ENCODE measurements at places on chromosomes 7 and 10.

GRCh38 chr10:4656576-4657194 lies 169.3 kb upstream of the AKR1E2 start:
- peak; percentile 56 for DNase-seq

- no peak for DNase-seq
Observed at GRCh38 chr10:33277135-33277536, 57.3 kb downstream of the NRP1 start.

- no peak for DNase-seq
Observed at GRCh38 chr10:110651044-110651958, 7.2 kb downstream of the RBM20 start.

GRCh38 chr7:149456506-149457421 lies 4.1 kb downstream of the ZNF777 start:
- DNase-seq = no peak

DNA sequence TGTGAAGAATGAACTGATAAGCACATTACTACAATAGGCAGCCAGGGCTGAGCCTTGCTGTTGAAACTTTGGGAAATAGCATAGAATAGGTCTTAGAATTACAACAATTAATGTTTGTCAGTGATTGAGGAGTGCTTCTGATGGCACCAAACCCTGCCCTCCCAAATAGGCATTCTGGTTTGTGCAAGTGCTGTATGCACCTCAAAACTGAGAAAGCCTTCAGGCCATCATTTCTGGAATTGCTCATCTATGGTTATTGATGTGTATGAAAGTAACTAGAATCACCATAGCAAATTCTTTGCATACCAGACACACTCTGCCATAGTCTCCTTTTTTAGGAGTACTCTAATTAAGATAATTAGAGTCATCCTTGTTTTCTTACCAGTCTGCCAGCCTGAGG lies 585.0 kb upstream of the MBL2 start:
- no peak for DNase-seq

GRCh38 chr10:7544203-7544602 lies 122.6 kb downstream of the ITIH5 start:
- DNase-seq = no peak

DNA sequence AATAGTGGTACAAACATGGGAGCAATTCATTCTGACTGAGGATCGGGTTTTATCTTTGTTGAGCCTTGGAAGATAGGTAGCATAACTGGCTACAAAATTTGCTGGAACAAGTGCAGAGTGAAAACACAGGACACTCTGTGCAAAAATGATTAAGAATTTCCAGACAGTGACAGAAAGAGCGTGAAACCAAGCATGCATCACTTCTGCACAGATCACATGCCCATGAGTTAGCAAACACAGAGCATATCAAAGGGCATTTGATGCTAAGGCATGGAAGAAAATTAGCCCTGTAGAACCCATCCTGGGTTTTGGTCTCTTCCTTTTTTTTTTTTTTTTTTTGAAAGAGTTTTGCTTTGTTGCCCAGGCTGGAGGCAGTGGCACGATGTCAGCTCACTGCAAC lies 28.3 kb downstream of the TECTB start:
- DNase-seq = no peak

GRCh38 chr7:114468844-114469243 lies 54.2 kb downstream of the FOXP2 start:
- DNase-seq = no peak

GRCh38 chr7:45387837-45388236 lies 186.3 kb upstream of the ADCY1 start:
- no peak for DNase-seq

DNA sequence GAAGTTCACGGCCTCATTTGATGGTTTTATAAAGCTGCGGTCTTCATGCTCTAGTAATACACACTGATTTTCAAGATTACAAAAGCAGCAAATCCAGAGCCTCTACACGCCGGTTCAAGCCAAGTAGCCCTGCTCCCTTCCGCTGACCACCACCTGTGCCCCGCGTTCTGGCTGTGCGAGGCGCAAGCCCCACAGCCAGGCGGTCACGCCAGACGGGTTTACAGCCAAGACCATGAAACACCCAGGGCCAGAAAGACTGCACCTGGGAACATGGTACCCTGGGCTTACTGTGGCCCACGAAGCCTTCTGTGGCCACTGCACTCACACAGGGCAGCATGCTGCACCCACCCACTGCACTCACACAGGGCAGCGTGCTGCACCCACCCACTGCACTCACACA lies 33.6 kb downstream of the GPER1 start:
- no peak for DNase-seq

DNA sequence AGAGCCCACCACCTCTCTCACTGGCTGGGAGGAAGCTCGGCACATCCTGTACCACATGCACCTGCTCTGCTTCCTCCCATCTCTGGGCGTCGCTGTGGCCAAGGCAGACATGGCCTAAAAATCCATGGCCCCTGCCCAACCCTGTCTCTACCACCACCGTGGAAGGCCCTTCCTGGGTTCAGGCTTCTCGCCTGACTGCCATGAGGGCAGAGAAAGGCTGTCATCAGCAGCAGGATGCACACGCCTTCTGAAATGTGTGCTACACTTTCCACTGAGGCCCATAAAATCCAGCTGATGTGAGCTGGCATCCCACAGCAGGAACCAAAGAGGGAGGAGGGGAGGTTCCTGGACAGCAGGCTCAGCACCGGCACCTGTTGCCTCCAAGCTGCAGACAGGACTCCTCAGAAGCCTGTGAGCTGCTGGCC lies 93.4 kb downstream of the PTPRN2 start:
- DNase-seq = no peak

- DNase-seq = no peak
Observed at GRCh38 chr7:54116956-54117355, 425.2 kb upstream of the VSTM2A start.

GRCh38 chr7:45125193-45125904 lies 13.9 kb upstream of the TBRG4 start:
- no peak for DNase-seq

GRCh38 chr7:51275532-51275931 lies 41.1 kb downstream of the COBL start:
- DNase-seq = no peak

DNA sequence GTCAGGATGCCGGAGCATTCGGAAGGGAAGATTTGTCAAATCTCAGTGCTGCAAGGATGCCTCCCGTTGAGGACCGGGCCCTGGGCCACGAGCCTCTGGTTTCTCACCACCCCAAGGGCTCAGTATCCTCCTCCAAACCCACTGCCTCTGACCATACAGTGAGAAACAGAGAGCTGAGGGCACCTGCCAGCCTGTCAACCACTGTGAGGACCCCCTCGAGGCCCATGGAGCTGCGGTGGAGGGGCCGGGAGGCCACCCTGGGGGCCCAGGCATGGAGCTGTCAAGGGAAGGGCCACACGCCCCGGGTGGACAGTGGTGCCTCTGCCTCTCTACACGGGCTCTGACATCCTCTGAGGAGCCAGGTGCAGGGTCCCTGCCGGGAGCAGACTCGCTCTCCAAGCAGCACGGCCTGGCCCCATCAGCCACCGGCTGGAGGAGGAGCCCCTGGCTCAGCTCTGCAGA lies 248.0 kb upstream of the TCERG1L start:
- DNase-seq = no peak

DNA sequence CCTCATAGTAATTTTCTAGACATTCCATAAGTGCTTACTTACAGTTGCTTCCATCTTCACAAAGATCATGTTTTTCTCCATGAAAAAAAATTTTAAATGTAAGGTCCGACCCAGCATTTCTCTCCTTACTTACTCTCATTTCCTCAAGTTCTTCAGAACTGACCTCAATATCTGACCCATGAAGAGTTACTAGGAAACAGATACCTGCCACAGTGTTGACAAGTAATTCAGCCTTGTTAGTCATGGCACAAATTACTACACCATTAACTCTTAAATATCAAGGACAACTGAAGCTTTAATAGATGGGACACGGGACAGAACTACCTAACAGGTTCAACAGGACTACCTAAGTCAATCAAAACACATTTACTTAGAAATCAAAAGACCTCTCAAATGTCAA lies 316.2 kb downstream of the POM121L12 start:
- no peak for DNase-seq

GRCh38 chr7:45985902-45986301 lies 64.8 kb upstream of the IGFBP3 start:
- DNase-seq = no peak

DNA sequence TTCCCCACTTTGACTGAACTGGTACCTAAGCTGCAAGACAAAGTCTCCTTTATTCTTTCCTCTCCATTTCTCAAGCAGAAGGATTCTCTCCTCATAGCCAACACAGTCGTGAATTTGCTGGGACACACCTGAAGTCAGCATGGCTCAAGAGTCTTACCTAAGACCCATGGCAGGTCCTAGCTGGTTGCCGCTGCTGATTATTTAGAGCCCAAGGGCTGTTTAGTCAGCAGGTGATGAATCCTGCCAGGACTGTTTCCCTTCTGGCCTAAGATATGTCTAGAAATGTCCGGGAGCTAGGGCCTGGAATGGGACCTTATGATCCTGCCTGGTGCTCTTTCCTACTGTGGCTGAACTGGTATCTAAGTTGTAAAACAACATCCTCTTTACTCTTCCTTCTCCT lies 82.8 kb downstream of the AHCYL2 start:
- no peak for DNase-seq

GRCh38 chr10:119654540-119654939 lies 3.4 kb downstream of the BAG3 start:
- DNase-seq = no peak

DNA sequence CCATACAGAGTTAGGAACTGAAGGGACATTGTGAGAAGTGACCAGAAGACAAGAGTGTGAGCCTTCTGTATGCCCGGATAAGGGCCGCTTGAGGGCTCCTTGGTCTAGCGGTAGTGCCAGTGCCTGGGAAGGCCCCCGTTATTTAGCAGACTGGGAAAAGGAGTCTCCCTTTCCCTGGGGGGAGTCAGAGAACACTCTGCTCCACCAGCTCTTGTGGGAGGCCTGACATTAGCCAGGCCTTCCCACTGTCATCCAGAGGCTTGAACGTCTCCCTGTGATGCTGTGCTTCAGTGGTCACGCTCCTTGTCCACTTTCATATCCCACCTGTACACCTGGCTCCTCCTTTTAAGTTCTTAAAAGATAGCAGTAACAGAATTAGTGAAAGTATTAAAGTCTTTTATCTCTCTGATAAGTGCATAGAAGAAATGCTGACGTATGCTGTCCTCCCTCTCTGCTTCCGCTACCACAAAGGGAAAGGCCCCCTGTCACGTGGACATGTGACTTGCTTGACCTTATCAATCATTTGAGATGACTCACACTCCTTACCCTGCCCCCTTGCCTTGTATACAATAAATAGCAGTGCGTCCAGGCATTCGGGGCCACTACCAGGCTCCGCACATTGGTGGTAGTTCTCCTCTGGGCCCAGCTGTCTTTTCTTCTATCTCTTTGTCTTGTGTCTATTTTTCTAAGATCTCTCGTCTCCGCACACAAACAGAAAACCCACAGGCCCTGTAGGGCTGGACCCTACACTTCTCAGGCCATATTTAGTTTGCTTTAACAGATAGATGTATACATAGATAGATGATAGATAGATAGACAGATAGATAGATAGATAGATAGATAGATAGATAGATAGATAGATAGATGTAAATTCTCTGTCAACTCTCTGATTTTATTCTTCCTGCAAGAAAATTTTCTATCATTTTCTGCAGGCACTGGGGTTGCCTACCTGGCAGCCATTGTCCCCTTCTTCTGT lies 131.5 kb upstream of the JCAD start:
- no peak for DNase-seq

DNA sequence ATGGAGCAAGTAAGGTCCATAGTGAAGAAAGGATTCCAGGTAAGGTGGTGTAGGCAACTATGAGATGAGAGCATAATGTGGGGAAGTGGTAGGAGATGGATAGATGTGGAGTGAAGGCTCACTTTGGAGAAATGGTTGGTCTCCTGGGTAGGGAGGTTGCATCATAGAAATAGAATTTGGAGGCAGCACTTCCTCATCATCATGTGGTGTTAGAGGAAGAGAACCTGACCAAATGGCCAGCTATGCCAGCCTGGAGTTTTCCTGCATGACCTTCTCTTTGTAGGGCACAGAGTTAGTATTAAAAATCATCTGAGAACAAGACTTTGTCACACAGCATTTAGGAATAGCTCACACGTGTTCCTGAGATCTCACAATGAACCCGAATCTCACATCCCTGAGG lies 126.7 kb upstream of the CXCL12 start:
- DNase-seq = peak; percentile 8

DNA sequence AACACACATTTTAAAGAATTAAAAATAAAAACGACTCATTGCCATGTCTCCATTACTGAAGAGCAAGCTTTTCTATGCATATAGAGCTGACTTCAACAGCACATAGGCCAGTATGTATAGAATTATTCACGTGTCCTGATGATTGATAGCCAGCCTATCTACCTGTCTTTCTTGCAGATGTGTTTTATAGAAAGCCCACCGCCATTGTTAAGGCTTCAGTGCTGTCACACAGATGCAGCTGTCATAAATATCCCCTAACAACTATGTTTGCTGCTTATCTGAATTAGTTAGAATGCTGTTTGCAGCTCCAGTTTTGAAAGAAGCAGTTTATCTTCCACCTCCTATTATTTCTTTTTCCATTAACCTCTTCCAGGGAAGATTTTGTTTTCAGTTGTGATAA lies 235.9 kb downstream of the SLC25A13 start:
- no peak for DNase-seq

GRCh38 chr7:12350971-12351370 lies 52.7 kb downstream of the VWDE start:
- no peak for DNase-seq

DNA sequence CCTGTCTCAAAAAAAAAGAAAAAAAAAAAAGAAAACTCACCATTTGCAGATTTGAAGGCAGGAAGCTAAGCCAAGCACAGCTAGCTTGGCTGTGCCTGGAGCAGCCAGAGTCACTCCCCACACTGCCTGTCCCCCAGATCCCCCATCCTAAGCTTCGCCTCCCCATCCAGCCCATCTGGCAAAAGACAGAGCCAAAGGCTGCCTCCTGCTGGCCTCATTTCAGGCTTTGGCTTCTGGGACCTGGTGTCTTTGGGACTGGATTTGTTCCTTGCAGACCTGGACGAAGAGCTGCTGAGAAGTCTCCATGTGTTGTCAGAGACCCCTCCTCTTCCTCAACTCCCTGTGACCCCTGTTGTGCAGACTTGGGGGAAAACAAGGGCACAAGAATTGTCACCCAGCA lies 8.1 kb downstream of the ASL start:
- no peak for DNase-seq

GRCh38 chr10:86035791-86036543 lies 330.6 kb downstream of the GRID1 start:
- DNase-seq = no peak

GRCh38 chr7:157018997-157019608 lies 8.6 kb upstream of the MNX1 start:
- no peak for DNase-seq

GRCh38 chr7:39749717-39750116 lies 126.3 kb downstream of the RALA start:
- no peak for DNase-seq

- no peak for DNase-seq
Observed at GRCh38 chr10:34184939-34185386, 630.1 kb downstream of the PARD3 start.
